ENCODE measurements at places on chromosomes 5 and 9.
A peak's percentile ranks its signal among the peaks of the same experiment; 100 is the strongest.

GRCh38 chr5:146034127-146034526, 71.2 kb downstream of the PLAC8L1 start:
- no peak for DNase-seq

- DNase-seq, result peak; percentile 6
Measured at GRCh38 chr9:33506626-33507370, 17.3 kb upstream of the ANKRD18B start.

- DNase-seq, result no peak
Measured at GRCh38 chr9:78325343-78325742, 28.4 kb downstream of the PSAT1 start.

DNA sequence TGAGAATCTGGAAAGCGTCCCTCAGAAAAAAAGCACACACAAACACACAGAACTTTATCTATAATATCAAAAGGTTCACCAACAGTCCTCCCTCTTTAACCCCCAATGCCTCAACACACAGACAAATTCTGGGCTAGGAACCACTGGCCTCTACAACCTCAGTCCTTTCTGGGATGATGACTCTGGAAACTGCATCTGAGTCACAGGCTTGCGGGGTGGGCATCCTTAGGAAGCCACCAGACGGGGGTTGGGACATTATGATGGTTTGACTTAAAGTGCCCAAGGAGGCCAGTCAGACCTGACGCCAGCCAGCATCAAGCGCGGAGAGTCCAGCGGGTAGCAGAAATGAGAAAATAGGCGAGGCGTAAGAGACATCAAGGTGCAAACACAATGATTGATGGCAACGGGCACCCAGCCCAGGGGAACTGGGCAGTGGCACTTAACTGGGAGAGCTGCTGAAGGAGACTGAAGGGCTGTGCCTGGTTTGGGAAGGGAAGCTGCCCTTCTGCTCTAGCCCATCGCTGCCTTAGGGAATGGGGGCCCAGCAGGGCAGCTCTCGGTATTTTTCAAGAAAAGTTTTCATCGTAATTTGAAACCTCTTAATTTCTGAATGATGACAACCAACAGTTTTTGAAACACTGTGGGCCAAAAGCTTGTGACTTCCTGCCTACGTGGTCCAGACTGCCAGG, 20.7 kb downstream of the SPRY4 start:
- DNase-seq, result no peak

- DNase-seq, result no peak
Measured at GRCh38 chr9:7370381-7370780, 429.2 kb downstream of the DMAC1 start.

GRCh38 chr9:135478829-135479468, 633 bp upstream of the PPP1R26 start:
- no peak for DNase-seq

Measured in stimulated activated CD4-positive, alpha-beta T cell treated with anti-CD3 and anti-CD28 coated beads, Interleukin-4, amount 100 ng/mL, for 48 hours (primary cell).